Calu3 (cell line): ENCODE measurements at places on chromosomes 6 and 20.
A peak's percentile ranks its signal among the peaks of the same experiment; 100 is the strongest.

- DNase-seq = no peak
These were observed 182.7 kb upstream of the CCN2 start for GRCh38 chr6:132133736-132134445.

DNA sequence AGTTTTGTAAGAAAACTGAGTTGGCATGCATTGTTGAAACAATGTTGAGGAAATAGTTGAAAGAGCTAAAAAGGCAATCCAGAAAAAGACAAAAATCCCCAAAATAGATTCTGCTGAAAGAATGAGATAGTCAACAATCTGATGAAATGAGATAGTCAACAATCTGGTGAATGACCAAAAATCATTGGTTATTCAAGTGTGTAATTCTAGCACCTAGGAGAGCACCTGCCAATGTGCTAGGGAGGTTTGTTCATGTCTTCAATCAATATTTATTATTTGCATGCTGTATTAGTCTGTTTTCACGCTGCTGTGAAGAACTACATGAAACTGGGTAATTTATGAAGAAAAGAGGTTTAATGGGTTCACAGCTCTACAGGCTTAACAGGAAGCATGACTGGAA, 307.1 kb upstream of the HSF2 start:
- DNase-seq = no peak

DNA sequence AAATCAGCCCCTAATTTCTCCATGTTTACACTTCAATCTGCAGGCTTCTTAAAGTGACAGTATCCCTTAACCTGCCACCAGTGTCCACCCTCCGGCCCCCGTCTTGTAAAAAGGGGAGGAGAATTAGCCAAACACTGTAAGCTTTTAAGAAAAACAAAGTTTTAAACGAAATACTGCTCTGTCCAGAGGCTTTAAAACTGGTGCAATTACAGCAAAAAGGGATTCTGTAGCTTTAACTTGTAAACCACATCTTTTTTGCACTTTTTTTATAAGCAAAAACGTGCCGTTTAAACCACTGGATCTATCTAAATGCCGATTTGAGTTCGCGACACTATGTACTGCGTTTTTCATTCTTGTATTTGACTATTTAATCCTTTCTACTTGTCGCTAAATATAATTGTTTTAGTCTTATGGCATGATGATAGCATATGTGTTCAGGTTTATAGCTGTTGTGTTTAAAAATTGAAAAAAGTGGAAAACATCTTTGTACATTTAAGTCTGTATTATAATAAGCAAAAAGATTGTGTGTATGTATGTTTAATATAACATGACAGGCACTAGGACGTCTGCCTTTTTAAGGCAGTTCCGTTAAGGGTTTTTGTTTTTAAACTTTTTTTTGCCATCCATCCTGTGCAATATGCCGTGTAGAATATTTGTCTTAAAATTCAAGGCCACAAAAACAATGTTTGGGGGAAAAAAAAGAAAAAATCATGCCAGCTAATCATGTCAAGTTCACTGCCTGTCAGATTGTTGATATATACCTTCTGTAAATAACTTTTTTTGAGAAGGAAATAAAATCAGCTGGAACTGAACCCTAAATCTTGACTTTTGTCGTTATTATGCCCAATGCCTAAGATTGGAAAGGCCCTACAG, 4.5 kb downstream of the SOX4 start:
- DNase-seq = peak; percentile 29

- DNase-seq = no peak
These were observed 14.6 kb downstream of the MYBL2 start for GRCh38 chr20:43681468-43681942.

- no peak for DNase-seq
These were observed 67.0 kb upstream of the PDE7B start for GRCh38 chr6:135784507-135784906.

GRCh38 chr6:19024737-19025136, 637.6 kb downstream of the RNF144B start:
- DNase-seq = peak; percentile 18
